NCI-H774 (cell line): ENCODE measurements at places on chromosomes 5 and 9.

DNA sequence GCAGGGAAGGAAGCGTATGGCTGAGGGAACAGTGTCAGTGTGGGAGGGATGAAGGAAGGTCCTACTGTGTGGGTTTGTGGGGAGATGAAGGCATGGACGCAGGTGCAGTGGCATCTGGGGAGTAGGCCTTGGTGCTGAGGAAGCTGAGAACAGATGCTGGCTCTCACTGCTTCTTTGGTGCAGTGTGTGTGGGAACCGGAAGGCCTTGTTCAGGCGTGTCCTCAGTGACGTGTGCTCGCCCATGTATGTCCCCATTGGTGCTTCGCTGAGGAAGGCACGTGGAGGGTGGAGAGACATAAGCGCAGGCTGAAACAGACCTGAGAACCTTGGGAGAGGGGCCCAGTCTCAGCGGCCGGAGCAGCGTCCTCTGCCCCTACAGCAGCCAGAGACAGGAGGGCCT, 18.7 kb downstream of the ADAMTS13 start:
- DNase-seq: no peak

DNA sequence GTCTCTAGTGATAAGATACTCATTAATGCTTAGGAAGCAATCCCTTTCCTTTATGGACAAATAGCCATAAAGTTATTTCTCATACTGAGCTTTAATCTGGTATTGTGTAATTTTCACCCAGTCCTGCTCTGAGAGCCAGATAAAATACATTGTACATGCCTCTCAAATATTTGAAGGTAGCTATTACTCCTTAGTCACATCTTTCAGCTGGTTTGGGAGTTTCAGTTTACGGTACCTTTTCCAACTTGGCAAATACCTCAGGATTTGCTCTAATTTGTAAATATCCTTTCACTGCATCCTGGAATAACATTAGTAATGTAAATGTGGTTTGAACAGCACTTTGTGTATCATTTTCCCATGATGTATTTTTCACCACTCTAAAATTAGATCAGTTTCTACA, 47.4 kb downstream of the ABHD17B start:
- DNase-seq: no peak

GRCh38 chr5:143586781-143587362, 183.4 kb upstream of the NR3C1 start:
- no peak for DNase-seq

GRCh38 chr9:20404192-20404813, 218.0 kb downstream of the MLLT3 start:
- no peak for DNase-seq

GRCh38 chr5:124460642-124461041, 285.8 kb downstream of the ZNF608 start:
- no peak for DNase-seq

GRCh38 chr9:5628183-5628529, 751 bp upstream of the RIC1 start:
- DNase-seq: no peak

DNA sequence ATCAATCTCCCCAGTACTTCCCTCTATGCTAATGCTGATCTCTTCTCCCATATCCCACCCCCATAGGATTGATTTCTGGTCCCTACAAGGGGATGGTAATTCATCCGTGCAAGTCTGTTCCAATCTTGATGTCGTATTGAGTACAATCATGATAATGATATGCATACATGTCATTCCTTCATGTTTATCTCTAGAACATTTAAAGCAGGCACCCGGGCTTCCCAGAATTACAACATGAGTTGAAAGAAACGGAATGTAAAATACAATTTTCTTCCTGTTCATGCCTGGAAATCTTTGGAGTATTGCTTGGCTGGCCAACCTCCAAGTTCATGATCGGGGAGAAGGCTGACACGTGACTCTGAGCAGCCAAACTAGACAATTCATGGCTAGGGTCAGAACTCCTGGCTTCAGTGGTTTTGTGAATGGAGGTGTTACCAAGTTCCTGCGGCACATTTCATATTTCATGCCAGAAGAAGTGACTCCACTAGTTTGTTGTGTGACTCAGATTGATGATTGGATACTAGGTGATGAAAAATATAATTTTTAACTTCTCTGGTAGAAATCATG, 66.6 kb downstream of the C9orf152 start:
- no peak for DNase-seq

DNA sequence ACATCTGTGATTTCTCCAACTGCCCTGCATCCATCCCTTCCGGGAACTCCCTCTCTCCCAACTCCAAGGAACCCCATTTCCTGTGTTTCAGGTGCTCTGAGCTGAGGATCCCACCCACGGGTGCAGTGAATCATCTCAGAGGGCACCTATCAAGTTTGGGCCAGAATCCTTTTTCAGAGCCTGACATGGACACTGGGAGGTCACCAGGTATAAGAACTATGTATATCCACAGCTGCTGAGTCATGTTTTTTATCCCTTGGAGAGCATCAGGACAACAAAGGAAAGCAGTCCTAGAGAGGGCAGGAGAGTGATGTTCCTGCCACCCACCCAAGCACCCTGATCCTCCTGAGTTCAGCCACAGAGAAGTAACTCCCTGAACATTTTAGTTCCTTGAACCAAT, 3.8 kb downstream of the MED27 start:
- no peak for DNase-seq

DNA sequence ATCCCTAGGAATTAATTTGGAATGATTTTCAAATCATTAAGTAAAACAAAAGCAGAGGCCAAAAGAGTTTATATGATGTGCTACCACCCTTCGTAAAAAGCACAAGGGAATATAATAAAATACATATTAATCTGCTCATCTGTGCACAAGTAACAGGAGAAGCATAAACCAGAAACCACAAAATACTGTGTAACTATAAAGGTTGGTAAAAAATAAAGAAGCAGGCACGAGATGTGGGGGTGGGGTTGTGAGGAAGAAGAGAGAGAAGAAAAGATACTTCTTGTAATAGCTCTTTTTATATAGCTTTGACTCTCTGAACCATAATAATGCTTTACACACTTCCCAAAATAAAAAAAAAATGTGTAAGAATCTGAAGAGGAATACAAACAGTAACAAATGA, 214.9 kb upstream of the EFNA5 start:
- DNase-seq: no peak

GRCh38 chr9:93304574-93305496, 120.9 kb downstream of the WNK2 start:
- peak; percentile 7 for DNase-seq

DNA sequence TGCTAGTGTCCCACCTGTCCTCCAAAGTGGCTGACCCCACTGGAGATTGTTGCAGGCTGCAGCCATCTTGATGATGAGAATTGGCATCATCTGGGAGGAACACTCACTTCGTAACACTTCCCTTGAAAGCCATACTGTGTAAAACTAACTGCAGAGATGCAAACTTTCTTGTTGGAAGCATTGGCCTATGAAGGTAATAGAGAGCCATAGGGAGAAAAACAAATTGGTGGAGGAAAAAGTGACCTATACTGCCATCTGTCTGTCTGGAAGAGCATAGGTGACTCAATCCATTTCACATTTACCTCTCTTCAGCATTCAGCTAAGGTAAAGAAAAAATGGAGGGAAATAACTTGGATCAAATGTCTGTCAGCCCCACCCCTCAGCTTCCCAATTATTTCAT, 473.4 kb downstream of the NTRK2 start:
- DNase-seq: no peak

DNA sequence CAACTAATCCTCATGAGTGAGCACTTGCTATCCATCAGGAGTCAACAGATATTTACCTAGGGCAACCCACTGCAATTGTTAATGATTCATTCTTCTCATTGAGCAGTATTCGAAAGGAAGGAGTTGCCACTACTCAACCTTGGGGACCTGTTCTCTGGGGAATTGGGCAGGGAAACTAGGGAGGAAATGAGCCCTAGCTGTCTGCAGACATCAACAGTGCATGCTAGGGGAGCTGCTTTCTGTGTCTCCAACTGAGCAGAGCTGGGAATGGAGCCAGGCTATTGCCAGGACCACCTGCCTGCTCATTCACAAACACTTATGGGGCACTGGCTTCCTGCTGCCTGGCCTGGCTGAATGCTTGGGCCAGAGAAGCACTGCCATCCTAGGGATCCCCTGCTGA, 183.4 kb downstream of the TMEM38B start:
- peak; percentile 58 for DNase-seq

DNA sequence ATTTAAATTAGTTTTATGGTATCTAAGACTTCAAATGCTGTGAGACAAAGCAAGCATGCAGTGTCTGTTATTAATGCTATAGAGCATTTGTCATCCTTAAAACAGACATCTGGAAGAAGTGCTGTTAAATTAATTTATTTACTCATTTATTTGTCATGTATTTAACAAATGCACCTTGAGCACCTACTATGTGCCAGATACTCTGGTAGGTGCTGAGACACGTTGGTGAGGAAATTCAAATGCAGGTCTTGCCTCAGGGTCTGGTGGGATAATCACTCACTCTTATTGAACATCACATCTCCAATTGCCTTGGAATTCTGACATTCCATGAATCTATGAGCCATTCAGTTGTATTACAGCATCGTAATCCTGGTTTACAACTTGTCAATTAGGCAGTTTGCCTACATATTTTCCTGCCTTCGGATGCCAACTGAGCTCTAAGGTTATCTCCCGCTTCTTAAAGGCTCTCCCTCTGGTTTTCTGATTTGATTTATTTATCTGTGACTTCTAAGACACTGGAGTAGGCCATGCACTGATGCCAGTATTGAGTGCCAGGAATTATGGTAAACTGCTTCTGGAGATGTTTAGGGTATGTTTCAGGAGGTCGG, 56.0 kb upstream of the RPS23 start:
- no peak for DNase-seq

DNA sequence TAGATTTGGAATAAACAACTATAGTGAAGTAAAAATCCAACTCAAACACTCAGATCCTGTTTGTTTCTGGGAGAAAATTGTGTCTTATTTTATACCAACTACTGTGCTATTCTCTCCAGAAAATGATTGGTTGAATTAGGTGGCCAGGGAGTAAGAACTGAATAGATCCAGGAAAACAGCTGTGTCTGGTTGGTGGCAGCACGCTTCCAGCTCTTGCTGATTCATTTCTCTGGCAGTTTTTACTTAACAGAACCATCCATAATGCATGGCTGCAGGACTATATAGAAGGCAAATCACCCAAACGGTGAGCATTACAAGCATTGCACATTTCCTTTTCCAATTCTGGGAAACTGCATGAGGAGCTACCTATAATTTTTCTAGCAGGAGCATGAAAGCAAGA, 29.5 kb downstream of the DMAC1 start:
- no peak for DNase-seq

DNA sequence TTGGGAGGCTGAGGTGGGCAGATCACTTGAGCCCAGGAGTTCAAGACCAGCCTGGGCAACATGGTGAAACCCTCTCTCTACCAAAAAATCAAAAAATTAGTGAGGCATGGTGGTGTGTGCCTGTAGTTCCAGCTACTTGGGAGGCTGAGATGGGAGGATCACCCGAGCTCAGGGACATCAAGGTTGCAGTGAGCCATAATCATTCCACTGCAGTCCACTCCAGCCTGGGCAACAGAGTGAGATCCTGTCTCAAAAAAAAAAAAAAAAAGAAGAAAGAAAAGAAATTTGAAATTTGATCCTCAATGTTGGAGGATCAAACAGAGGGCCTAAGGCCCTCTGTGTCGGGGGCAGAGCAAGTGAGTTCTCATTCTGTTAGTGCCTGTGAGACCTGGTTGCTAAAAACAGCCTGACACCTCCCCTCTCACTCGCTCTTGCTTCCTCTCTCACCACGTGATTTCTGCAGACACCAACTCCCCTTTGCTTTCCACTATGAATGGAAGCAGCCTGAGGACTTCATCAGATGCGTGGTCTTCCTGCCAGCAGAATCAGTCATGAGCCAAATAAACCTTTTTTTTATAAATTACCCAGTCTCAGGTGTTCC, 8.4 kb upstream of the GOLPH3 start:
- no peak for DNase-seq

DNA sequence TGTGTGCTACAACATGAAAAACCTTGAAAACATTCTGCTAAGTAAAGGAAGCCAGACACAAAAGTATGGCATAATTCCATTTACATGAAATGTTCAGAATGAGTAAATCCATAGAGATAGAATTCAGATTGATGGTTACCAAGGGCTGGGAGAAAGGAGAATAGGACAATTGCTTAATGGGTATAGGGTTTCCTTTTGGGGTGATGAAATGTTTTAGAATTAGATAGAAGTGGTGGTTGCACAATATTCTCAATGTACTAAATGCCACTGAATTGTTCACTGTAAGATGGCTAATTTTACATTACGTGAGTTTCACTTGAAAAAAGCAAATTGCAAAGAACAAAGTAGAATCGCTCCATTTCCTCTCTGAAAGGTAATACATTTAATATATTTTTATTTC, 43.0 kb upstream of the GAS1 start:
- DNase-seq: no peak

DNA sequence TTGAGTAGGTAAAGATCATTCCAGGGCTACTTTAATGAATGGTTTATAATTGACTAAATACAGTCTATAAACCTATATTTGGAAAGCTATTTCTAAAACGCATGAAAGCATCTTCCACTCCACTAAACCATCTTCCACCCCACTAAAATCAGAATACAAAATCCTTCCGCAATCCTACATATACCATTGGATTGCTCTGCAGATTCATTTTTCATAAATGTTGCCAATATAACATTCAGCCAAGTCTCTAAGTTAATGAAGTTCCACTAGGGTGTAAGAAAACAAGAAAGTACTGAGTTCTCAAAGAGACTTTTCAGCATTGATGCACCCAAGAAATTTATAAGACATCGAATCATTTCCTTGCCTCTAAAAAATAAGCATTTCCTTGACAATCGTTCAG, 4.7 kb downstream of the SLC24A2 start:
- DNase-seq: no peak

GRCh38 chr5:177994063-177994462, 2.0 kb downstream of the PROP1 start:
- no peak for DNase-seq

DNA sequence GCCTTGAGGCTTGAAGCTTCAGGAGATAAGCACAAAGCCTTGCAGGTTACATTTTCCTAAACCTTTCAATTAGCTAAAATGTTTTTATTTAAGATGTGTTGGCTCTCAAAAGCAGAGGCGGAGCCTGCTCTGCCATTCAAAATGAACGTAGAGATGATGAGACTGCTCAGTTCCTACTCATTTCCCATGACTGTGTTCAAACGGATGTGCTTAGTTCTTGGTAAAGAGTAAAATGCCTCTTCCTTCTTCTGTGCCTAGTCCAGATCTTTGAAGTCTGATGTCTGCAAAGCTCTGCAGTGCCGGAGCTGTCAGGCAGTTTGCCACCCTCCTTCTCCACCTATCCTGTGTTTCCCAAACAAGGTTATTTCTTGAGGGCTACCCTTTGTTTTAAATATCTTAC, 46.3 kb upstream of the ADAMTSL1 start:
- no peak for DNase-seq
